Common myeloid progenitor, CD34-positive (primary cell): ENCODE measurements at places on chromosomes 1 and 21.

DNA sequence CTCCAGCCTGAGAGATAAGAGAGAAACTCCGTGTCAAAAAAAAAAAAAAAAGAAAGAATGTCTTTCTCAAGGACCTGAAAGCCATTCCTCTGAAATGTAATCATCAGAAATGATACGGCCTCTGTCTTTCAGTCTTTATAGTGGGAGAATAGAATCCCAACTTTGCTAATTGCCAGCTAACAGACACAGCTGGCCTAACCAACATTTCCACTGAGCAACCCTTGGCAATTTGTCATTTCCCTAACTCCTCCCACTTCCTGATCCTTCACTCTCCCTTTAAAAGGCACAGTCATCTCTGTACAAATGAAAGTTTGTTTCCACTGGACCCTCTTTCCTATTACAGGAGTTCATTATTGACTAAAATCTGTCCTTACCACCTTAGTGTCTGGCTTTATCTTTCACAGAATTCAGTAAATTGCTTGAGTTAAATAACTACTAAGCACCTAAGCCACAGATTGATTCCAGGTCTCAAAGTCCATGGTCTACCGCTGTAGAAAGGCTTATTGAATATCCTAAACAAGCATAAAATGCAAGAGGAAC, 4.3 kb upstream of the CBR1 start:
- DNase-seq, result peak; percentile 75

DNA sequence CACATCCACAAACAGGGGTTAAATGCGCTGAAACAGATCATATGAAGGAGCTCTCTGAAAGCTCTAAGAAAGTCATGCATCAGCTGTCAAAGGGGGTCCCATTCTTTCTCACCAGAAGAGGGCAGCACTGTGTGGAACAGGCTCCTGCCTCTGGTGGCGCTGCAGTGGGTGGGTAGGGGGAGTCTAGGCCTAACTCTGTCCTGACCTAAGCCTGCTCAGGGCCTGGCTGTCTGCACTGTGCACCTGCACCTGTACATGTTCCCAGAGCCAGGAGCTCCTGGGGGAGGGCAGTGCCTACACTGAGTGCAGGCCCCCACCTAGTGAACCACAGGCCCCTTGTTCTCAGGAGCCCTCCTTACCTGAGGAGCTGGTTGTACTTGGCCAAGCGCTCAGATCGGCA, 16.0 kb downstream of the ENO1 start:
- DNase-seq, result peak; percentile 85

GRCh38 chr1:208243527-208243966, 637 bp downstream of the PLXNA2 start:
- peak; percentile 51 for DNase-seq

DNA sequence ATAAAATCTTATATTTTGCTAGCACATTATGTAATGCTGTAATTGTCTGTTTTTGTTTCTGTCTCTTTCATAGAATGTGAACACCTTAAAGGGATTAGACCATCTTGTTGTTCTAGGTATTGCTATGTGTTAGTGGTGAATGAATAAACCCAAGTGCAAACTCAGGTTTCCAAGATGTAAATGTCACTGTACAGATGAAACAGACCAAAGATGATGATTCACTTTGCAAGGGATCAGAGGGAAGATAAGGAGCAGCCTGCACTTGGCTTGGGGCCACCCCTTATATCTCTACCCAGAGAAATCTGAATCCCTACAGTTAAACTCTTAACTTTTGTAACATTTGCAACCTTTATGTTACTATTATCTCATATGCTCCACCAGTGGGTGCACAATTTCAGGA, 25.4 kb downstream of the UROD start:
- peak; percentile 34 for DNase-seq

- DNase-seq, result no peak
These were observed 851.2 kb upstream of the ADAMTS5 start for GRCh38 chr21:27817902-27818623.

GRCh38 chr1:24769656-24770651, 24.7 kb downstream of the CLIC4 start:
- DNase-seq, result peak; percentile 37

DNA sequence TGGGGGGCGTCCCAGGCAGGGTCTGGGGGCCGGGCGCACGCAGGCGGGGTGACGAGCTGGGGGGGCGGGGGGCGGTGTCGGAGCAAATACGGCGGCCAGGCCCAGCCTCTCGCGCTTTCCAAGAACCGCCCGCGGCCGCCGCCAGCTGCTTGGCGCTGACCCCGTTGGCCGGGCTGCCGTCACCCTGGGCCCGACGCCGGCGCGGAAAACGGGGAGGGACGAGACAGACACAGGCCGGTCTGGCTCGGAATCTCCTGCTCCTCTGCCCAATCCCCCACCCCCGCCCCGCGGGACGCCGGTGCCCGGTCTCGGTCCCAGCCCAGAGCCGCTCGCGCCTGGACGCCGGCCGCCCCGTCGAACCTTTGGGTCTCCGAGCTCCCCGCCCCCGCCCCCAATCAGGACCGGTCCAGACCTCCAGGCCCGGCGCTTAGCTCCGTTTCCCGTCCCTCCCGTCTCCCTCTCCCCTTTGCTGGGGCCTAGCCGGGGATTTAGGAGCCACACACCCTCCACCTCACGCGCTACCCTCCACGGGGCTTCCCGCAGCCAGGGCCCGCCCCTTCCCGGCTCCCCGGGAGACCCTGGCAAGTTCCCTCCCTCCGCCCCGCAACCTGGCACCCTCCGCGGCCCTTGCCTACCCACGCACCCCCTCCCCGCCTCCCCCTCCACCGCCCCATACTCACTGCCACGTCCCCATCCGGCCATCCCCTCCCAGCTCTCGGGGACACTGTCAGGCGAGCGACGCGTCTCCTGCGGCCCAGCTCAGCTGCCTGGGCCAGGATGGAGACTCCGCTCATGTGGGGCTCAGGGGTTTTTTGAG, 800 bp upstream of the MMP23B start:
- no peak for DNase-seq

- no peak for DNase-seq
These were observed 47.9 kb upstream of the BCAR3 start for GRCh38 chr1:93729502-93729901.

GRCh38 chr1:236119943-236120484, 22.3 kb upstream of the GPR137B start:
- no peak for DNase-seq

DNA sequence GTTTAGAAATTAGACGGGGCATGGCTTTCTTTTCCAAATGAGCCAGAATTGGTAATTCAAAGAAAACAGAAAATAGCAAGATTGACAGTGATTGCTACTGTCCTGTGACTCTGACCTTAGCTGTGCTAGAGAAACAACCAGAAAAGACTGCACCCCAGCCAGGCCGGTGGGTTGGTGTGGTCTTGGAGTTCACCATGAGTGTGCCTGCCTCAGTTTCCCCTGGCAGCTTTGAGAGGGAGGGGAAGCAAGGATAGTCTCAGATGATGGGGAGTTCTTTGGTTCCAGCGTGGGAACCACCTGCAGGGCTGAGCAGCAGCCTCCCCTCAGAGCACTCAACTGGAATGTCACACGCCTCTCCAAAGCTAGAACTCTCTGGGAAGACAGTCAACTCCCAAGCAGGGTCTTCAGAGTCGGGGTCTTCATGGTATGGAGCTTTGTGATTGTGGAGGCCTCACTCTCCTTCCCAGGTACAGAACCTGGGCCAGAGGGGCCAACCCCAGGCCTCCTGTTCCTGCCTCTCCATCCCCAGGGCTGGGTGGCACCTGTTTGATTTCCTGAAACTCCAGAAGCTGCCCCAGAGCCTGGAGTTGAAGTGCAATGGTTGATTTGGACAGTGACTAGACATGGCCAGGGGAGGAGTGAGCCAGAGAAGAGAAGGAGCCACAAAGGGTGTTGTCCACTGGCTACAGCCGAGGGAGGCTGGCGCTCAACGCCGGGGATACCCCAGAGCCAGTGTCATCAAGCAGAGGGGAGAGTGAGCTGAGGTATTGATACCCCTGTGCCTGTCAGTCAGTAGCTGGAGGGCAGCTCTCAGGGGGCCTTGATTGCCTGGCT, 35.7 kb downstream of the SIM2 start:
- no peak for DNase-seq

DNA sequence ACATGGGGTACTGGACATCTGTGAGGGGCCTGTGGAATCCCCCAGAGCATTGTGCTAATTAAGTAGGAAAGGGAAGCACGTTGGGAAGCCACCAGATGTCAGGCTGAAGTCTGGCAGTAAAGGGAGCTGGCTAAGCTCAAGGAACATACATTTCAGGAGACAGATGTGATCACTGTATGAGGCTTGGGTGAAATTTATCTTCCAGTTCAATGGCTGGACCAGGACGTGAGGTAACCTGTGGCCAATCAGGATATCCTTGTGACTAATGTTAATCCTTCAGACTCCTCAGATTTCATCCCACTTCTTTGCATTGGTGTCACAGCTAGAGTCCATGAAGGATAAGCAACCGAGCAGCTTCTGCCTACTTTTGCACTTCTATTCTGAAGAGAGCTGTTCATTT, 110.2 kb upstream of the APP start:
- DNase-seq, result no peak

GRCh38 chr1:3799976-3800685, 3.8 kb upstream of the LRRC47 start:
- DNase-seq, result no peak

GRCh38 chr1:16076865-16077238, 3.4 kb upstream of the FAM131C start:
- DNase-seq, result no peak

GRCh38 chr21:45894450-45894825, 87.1 kb upstream of the COL6A1 start:
- DNase-seq, result no peak

GRCh38 chr21:36722370-36723368, 23.8 kb downstream of the SIM2 start:
- DNase-seq, result no peak

GRCh38 chr1:25826571-25826970, 6.8 kb downstream of the MTFR1L start:
- no peak for DNase-seq

- DNase-seq, result peak; percentile 66
These were observed 508 bp downstream of the RAVER2 start for GRCh38 chr1:64745181-64745985.

- no peak for DNase-seq
These were observed 111.9 kb downstream of the CAMTA1 start for GRCh38 chr1:6897138-6897537.

DNA sequence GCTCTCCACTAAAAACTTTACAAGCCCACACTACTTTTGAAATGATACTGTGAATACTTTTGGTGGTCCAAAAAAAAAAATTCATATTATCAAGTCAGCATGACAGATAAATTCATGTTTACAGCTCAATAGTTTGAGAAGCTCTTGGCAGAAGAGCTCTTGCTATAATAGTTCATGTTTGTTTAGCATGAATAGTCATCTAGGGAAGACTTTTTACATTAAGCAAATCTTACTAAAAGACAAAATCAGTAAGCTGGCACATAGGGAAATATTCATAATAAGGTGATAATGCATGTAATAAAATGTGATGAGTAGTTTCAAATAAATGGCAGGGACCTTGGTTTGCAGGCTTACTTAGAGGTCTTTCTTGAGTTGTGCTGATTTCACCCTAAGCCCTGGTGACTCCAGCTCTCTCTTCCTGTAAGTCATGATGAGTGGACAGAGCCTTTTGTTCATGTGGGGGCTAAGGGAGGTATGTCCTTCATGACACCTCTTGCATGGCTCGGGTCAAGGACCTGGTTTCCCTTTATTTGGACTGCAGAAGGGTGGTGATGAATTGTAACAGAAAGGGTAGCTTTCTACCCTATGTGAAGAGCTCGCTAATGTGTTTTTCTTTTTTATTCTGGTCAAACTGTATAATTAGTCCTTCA, 166.7 kb downstream of the GABPA start:
- DNase-seq, result no peak

- no peak for DNase-seq
These were observed 139.8 kb upstream of the PTBP2 start for GRCh38 chr1:96581772-96582171.

- DNase-seq, result peak; percentile 51
These were observed 18.3 kb downstream of the PPT1 start for GRCh38 chr1:40078512-40079333.

DNA sequence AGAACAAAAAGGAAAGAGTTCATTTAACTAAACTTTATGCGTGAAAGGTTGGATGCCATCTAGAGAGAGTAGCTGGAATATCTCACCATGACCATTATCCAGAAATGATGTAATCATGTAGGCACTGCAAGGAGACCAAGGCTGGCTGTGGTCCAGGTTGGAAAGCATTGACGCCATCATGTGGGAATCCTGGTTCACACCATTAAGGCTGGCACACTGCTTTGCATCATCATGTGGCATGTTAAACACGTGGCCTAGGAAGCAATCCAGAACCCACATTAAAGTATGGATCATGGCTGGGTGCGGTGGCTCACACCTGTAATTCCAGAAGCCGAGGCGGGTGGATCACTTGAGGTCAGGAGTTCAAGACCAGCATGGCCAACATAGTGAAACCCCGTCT, 4.3 kb downstream of the ADAMTS1 start:
- DNase-seq, result no peak

GRCh38 chr1:226061068-226061840, 1.3 kb upstream of the H3-3A start:
- peak; percentile 24 for DNase-seq

- DNase-seq, result no peak
These were observed 50.1 kb downstream of the RASAL2 start for GRCh38 chr1:178143730-178144690.

DNA sequence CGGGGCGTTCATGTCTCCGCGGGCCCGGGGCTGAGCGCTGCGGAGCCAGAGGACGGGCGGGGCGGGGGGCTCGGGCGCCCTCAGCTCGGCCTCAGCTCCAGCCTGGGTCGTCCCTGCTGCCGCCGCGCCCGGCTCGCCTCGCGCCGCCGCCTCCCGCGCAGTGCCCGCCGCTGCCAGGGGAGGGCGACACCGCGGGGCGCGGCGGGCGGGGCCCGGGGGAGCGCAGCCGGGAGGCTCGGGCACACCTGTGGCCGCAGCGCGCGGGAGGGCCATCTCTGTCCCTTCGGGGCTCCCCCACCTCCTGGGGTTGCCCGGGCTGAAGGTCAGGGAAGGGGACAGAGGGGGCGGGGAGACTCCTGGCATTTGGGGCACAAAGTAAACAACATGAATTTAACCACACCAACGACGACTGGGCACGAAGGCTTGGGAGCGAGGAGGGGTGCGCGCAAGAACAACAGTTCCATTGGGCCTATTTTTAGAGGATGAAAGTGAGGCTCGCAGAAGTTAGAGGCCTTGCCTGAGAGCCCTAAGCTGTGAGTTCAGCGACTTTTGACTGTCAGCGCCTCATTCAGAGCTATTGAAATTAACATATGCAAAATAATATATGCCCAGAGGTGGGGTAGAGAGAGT, at the start of gene FAM131C:
FAM131C (minus strand) TSS at position 162 of the 630 bp plus-strand sequence. CDS start 209 bp downstream, outside the sequence.
- DNase-seq, result peak; percentile 48

GRCh38 chr1:199373139-199373538, 654.4 kb upstream of the NR5A2 start:
- no peak for DNase-seq

GRCh38 chr21:25895565-25896205, 160.9 kb downstream of the GABPA start:
- peak; percentile 80 for DNase-seq
